ENCODE measurements at places on chromosomes 4 and X.

DNA sequence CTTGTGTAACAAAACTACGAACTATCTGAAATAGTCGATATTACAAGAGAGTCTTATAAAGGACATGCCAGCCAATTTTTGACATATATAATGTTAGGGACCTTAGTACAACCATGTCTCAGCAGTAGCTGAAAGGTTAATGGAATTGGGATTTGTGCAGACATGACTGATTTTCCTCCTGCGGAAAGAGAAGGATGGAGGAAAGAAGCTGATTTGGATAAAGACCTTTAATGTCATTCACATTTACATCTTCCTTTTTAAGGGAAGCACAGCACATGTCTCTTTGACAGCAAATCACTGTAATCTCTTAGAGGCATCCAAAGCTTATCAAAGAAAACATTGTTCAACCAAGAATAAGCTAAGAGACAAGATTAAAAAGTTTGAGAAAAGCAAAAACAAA is 1976.2 kb upstream of the IGFBP7 start:
- no peak for DNase-seq

DNA sequence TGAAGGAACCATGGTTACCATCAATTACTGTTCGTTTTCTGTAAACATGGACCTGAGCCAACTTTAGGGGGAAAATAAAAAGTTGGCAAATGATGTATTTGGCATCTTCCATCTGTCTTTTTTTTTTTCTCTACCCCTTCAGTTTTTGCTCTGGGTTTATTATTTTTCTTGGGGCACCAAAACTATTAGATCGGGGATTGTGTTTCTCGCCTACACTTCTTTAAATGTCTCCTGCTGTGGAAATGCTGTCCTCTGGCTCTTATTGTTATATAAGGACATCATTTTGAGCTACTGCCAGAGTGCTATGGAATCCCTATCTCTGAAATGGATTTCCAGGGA is 234.0 kb upstream of the SLIT2 start:
- DNase-seq, result no peak

DNA sequence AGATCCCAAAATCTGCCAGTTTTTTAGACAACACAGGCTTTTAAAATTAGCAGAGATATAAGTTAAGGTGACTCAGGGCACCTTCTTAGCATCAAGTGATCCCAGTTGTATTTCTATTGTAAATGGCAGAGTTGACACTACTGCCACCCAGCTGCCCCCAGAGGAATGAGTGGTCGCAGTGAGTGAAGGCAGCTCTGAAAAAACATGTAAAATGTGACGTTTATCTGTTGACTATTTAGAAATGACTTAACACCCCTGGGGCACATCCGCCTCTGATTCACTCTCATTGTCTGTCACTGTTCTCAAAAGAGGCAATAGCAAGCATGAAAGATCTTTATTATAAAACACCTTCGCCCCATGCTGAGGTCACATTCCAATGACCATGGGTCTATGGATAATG is 592.4 kb downstream of the ACTRT1 start:
- DNase-seq, result no peak

DNA sequence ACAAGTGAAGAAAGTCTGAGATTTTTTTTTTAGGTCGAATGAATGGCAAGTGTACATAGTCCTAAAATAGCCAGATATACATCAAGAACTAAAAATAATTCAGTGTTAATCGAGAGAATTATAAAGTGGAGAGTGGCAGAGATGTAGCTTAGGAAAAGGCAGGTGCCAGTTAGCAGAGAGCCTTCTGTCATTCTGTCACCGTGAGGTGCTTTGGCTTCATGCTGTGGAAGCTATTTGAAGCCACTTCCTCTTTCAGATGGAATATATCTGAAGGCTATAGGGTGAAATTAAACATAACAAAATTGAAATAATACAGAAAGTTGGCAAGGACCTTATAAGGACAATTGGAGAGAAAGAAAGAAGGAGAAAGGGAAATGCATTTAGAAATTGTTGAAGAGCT is 756.3 kb downstream of the CCSER1 start:
- DNase-seq, result no peak

GRCh38 chr4:75696581-75696980 is 23.4 kb upstream of the G3BP2 start:
- DNase-seq, result no peak
